ENCODE measurements at places on chromosomes 5 and 9.

DNA sequence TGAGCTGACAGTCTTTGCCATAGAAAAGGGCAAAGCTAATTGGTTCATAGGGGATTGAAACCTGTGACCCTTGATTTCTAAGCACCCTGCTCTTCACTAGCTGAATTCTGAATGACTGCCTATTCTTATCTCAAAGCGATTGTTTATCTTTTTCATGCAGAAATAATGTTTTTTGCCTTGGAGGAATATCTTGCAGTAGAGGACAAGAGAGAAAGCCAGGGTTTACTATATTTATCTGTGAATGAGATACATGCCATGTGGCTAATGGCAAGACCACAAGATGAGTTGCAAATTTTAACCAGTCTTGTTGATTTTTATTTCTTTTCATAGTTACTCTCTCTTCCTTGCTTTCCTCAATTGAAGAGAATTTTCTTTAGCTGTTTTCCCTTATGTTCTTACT lies 185.0 kb downstream of the CNTLN start:
- no peak for DNase-seq

DNA sequence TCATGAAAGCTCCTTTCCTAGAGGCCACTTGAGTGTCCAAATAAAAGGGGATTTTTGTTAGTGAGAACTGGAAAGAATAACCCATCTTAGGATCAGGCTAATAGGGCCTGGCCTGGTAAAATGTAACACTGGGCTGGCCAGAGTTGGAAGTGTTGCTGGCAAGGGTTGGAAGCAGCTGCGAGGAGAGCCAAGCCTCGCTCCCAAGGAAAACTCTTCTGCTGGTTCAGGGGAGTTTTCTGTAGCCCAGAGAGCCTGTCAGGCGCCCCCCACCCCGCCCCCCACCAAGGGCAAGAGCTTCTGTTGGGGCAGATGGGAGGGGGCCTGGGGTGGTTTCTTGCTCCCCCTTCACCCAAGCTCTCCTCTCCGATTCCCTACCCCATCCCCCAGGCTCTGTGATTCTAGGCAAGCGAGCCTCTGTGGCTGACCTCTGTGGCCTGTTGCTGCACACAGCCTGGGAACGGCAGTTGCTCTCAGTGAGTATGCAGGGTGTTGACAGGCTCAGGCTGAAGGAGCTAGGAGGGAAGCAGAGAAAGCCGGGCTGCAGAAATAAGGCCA lies 547.8 kb downstream of the CCDC171 start:
- DNase-seq, result no peak

DNA sequence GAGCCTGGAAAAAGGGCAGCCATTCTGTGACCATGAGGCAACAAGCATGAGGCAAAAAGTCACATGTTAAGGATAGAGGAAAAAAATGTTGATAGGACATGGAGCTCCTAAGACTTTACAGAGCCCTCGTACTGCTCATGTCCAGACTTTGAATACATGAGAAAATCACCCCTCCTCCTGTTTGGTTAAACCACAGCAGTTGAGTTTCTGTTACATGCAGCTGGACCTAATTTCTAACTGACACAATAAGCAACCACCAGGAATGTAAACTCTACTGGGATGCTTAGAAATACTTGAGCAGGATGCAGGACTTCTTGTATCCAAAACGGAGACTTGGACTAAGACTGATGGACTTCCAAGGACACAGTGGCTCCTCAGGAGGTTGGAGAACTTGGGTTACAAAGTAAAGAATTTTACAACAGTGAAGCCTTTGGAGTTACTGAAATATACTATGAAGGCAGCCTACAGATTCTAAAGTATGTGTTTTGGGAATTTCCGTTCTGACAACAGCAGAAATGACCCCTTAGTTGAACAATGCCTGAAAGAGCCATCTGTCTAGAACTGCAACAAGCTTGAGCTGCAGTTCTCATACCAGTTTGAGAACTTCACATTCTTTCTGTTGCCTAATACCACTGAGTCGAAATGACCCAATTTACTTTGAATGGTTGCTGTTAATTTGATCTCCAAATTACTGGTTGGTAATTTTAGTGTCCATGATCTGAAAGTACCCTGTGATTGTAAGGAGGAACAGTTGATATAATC lies 268.9 kb downstream of the PIK3R1 start:
- peak; percentile 56 for DNase-seq

- no peak for DNase-seq
Observed at GRCh38 chr5:150120617-150121447, 34.5 kb upstream of the CSF1R start.

DNA sequence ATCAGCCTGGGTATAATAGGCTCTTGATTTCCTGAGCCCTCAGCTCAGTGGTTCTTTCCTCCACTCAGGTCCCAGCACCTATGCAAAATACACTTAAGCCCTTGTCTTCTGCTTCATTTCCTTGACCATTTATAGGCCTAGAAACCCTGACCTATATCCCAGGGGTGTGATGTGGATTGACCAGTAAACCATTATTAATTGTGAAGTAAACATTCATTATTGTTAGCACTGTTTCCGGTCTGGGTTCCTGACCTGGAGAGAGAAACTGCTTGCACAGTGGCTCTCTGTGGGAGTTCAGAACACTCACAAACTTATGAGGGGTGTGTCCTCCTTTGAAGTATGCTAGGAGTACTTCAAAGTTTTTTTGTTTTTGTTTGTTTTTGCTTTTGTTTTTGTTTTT lies 19.6 kb upstream of the TOMM5 start:
- no peak for DNase-seq

- no peak for DNase-seq
Observed at GRCh38 chr5:52800394-52801213, 12.9 kb downstream of the ITGA1 start.

GRCh38 chr5:157865781-157866180 lies 6.8 kb upstream of the CLINT1 start:
- no peak for DNase-seq

GRCh38 chr5:133261993-133262392 lies 210.2 kb downstream of the HSPA4 start:
- DNase-seq, result no peak

DNA sequence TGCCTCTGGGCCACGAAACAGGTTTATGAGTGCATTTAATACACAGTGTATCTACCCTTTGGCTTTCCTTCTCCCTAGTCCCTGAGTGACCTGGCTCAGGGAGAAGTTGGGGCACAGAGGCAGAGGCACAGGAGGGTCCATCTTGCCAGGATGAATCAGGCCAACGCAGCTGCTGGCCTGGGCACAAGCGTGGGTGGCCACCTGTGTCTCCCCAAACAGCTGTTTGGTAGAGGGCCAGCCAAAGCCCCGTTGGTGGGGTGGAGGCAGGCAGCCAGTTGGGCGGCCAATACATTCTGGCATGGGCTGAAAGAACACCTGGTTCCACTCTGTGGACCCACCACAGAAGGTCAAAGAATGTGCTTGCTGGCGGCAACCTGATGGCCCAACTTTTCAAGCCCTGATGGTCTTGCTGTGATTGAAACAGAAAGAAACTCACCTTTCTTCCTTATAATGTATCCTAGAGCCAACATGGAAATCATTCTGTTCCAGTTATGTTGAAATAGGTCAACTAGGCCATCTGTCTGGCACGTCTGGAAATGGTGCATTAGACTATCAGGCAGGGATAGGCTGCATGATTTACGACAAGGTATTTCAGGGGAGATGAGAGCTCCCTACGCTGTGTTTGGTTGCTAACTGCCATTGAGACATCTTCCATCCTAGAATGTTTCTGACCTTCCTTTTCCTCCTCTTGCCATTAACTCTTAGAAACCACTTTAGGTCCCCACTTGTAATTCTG lies 337.4 kb downstream of the ADAMTS6 start:
- DNase-seq, result no peak

DNA sequence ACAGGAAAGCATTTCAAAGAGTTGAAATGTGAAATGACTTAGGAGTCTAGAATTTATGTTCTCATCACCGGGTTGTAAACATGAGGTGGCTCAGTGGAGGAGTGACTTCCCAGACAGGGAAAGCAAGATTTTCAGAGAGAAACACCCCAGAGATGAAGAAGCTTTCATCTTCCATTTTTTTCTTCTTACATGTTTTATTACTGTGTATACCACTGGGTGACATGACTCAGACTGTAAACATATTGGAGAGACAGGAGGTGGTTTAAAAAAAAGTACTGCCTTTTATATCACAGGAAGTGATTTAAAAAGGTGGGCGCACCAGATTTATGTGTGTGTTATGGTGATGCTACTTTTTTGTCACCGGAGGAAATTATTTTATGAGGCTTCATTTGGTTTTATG lies 209.1 kb upstream of the TUT7 start:
- no peak for DNase-seq

DNA sequence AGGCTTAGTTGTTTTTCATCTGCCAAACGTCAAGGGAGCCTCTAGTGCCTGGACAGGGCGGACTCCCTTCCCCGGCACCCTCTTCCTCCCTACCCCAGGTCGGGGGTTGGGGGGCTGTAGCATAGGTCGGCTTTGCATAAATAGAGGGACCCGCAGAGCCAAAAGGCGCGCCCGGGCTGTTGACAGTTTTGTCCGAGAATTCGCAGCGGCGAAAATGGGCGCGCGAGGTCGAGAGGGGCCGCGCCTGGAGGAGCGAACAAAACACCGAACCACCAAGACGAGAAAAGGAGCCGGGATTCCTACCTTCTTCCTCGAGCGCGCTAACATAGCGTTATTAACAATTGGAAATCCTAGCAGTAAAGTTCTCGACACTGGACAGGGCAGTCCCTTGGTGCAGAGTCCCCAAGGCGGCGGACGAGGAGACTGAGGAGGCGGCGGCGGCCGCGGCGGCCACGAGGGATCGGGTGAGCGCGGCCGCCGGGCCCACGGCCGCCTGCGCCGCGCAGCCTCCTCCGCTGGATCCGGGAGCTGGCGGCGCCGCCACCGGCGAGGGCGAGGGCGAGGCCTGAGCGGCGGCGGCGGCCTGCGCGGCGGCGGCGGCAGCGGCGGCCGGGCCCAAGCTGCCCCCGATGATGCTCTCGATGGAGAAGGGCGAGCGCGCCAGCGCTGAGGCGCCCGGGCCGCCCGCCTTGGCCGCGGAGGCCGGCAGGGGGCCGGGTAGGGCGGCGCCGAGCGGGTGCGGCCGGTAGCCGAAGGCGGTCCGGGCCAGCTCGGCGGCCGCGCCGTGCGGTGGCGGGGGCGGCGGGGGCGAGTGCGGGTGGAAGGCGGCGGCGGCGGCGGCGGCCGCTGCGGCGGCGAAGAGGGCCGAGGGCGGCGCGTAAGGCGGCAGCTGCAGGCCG lies 1.7 kb downstream of the FOXD1 start:
- DNase-seq, result no peak

GRCh38 chr5:152689250-152689711 lies 284.2 kb upstream of the NMUR2 start:
- no peak for DNase-seq

DNA sequence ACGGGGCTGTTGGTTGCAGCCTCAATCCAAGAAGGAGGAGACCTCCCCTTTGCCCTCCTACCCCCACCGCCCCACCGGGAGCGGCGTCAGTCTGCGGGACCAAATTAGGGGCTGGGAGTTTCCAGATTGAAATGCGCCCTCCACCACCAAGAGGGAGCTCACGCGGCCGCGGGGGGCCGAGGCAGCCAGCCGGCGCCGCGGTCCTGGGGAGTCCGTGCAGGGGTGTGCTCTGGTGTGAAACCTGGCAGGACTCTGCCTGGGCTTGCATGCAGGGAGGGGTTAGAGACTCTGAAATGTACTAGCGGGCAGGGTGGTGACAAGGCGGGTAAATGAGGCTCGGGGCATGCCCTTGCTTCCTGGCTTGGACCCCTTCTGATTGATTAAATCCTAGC lies 989 bp upstream of the FBN2 start:
- DNase-seq, result no peak

- no peak for DNase-seq
Observed at GRCh38 chr5:67790390-67790789, 425.2 kb upstream of the PIK3R1 start.

GRCh38 chr5:89351975-89352374 lies 469.0 kb upstream of the MEF2C start:
- no peak for DNase-seq

GRCh38 chr5:131367219-131367860 lies 103.5 kb downstream of the CDC42SE2 start:
- DNase-seq, result no peak

- DNase-seq, result peak; percentile 12
Observed at GRCh38 chr5:79771387-79771786, 81.8 kb downstream of the CMYA5 start.

DNA sequence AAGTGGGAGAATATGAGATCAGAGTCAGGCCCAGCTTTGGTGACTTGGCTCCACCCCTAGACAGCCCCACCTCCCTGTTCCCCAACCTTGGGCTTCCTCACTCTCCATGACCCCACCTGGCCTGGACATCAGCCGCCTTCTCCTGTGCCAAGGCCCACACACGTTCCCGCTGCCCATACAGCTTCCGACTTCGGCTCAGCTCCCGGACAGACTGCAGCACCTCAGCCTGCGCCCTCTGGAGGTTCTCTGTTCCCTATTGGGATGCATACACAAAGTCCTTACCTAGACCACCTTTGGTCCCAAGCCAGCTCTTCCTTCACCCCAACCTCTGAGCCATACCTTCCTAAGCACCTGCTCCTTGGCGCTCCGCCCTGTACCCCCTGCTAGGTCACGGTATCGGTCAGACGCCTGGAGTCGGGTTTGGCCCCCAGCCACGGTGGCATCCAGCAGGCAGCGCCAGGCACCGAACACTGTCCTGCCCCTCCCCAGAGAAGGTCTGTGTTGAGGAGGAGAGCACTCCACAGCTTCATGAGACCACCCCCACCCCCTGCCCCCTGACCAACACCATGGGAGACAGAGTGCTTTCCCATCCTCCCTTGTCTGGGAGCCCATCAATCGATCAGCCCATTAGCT lies 2.0 kb downstream of the FCHSD1 start:
- no peak for DNase-seq

DNA sequence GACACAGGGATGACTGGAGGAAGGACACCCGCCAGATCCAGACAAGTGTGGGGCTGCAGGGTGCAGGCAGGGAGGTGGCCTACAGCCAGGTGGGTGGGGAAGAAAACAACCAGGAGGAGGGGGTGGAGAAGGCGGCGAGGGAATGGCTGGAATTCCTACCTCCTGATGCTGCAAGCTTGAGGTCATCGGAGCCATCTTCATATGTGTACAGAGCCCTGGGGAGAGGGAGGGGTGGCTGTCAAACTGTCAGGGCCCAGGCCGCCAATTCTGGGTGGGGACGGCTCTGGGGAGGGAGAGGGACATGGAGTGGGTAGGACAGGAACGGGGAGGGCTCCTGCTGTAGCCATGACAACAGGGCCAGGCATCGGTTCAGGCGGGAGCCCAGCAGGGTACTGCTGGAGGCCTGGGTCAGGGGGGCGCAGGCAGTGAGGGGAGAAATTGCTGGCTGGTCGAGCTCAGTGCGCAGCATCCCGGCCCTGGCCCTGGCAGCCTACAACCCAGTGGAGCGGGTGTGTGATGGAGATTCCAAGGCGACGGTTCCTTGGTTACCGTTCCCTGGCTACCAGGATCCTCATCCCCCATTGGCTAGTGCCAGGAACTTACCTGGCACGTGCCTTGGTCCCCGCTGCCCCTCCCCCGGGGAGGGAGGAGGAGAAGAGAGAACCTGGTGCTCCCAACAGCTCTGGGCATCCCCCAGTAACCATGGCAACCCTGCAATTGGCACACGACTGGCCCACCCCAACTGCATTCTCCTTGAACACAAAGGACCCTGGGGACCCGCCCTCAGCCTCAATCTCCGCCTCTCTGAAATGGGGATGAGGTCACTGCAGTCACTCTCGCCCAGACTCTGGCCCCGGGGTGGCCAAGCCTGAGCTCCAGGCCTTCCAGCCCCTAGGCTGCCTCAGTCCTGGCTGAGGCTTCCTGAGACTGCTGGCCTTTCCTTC lies 4.5 kb downstream of the DBN1 start:
- DNase-seq, result no peak

Measured in HFF-Myc (cell line).